ENCODE measurements at places on chromosomes 4 and X.

GRCh38 chrX:1011691-1012283 lies 200.7 kb downstream of the CRLF2 start:
- no peak overlapping the region for H3K4me3 ChIP-seq
- no peak for DNase-seq
- no peak overlapping the region for H3K27ac ChIP-seq
- H3K36me3 ChIP-seq = no peaks in the 10 kb centered on the region
- H3K27me3 ChIP-seq = peaks cover 6% of the 10 kb centered on the region
- no peaks in the 10 kb centered on the region for H3K4me1 ChIP-seq

DNA sequence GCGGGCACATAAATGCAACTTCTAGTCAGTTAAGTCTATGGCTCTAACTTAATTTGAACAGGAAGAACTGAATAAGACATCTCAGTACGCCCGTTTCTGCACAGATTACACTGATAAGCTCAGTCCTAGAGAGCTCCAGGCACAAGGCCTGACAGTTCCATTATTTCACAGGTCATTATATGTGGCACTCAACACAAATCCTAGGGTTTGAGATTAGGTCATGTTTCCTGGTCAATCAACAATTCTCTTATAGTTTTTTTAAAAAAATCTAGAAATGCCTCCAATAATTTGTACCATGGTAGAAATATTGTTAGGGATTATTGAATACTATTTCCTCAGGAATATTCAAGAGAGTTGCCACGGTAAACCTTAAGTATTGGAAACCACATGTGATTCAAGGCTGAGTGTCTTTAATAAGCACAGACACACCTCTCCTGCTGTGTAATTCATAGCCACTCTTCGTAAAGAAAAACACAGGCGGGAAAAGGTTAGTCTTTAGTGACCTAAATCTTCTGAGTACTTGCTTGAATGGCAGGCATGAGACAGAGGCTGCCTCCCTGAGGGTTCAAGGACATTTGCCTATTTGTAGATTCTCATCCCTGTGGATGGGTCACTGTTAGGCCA lies 342.9 kb upstream of the ADGRL3 start:
- DNase-seq = no peak
- H3K36me3 ChIP-seq = no peaks in the 10 kb centered on the region
- no peak overlapping the region for H3K27ac ChIP-seq
- no peaks in the 10 kb centered on the region for H3K4me1 ChIP-seq
- no peak overlapping the region for H3K4me3 ChIP-seq

DNA sequence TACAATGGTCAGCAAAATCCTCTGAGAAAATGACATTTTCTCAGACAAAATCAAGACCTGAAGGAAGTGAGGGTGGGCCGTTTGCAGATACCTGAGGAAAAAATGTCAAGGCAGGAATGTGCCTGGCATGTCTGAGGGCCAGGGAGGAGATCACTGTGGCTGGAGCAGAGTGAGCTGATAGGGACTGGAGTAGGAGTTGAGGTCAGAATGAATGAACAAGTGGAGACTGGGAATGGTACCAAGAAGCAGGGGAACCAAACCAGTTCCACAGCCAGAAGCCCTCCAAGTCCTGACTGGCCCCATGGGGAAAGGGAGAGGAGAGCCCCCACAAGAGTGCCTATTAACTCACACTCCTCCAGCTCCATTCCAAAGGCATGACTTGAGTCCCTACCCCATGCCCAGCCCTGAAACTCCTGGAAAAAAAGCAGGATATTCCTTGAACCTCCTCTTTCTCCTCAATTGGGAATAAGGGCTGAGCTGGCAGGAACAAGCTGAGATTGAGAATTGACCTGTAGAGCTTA lies 41.5 kb downstream of the STEEP1 start:
- no peak for DNase-seq
- no peaks in the 10 kb centered on the region for H3K4me1 ChIP-seq
- H3K36me3 ChIP-seq = no peaks in the 10 kb centered on the region
- H3K4me3 ChIP-seq = no peak overlapping the region

- no peak overlapping the region for H3K4me3 ChIP-seq
- H3K27ac ChIP-seq = no peak overlapping the region
- H3K4me1 ChIP-seq = peaks cover 40% of the 10 kb centered on the region
- H3K27me3 ChIP-seq = no peaks in the 10 kb centered on the region
- DNase-seq = peak; percentile 5
Measured at GRCh38 chrX:46686003-46686645, 72.8 kb downstream of the SLC9A7 start.

- H3K27ac ChIP-seq = no peak overlapping the region
- H3K36me3 ChIP-seq = no peaks in the 10 kb centered on the region
- H3K4me1 ChIP-seq = no peaks in the 10 kb centered on the region
- H3K27me3 ChIP-seq = no peaks in the 10 kb centered on the region
- no peak overlapping the region for H3K4me3 ChIP-seq
Measured at GRCh38 chr4:52241916-52242315, 190.8 kb downstream of the SPATA18 start.

DNA sequence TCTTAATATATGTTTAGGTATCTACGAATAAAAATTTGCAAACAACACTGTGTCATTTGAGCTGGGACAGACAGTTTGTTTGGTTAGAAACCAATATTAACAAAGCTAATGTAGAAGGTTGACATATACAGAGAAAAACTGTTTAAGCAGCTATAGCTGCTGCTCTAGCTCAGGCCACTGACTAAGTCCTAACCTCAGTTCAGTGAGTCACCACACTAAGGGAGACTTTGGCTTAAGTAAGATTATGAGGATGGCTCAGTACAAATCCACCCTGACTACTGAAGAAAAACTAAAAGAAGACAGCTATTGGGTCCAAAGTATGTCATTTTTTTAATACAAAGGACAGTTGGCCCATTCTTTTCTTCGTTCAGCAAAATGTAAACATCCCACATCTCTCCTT lies 717.3 kb upstream of the ACTRT1 start:
- no peaks in the 10 kb centered on the region for H3K27me3 ChIP-seq
- no peak overlapping the region for H3K4me3 ChIP-seq
- no peaks in the 10 kb centered on the region for H3K4me1 ChIP-seq
- no peak for DNase-seq
- H3K36me3 ChIP-seq = no peaks in the 10 kb centered on the region

- peaks cover 19% of the 10 kb centered on the region for H3K4me1 ChIP-seq
- peak; percentile 5 for DNase-seq
- H3K4me3 ChIP-seq = peak overlapping the region; percentile 76
- no peaks in the 10 kb centered on the region for H3K36me3 ChIP-seq
- H3K27me3 ChIP-seq = peaks cover 3% of the 10 kb centered on the region
- no peak overlapping the region for H3K27ac ChIP-seq
Measured at GRCh38 chr4:189202869-189203271, 737.8 kb upstream of the FRG1 start.

DNA sequence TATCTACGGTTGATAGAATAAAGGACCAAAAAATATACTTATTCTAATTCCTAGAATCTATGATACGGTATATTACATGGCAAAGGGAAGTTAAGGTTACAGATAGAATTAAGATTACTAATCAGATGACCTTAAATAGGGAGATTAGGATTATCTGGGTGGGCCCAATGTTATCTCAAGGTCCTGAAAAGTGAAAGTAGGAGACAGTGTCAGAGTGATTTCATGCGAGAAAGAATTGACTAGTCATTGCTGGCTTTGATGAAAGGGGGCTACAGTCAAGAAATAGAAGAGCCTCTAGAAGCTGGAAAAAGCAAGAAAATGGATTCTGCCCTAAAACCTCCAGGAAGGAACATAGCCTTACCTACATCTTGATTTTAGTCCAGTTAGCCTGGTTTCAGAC lies 176.9 kb upstream of the PPP1R2C start:
- H3K36me3 ChIP-seq = no peaks in the 10 kb centered on the region
- no peak for DNase-seq
- no peaks in the 10 kb centered on the region for H3K27me3 ChIP-seq
- no peak overlapping the region for H3K4me3 ChIP-seq

GRCh38 chr4:113941836-113942235 lies 37.6 kb downstream of the ARSJ start:
- no peaks in the 10 kb centered on the region for H3K27me3 ChIP-seq
- peaks cover 10% of the 10 kb centered on the region for H3K36me3 ChIP-seq
- H3K27ac ChIP-seq = peak overlapping the region; percentile 32
- H3K4me3 ChIP-seq = no peak overlapping the region
- no peak for DNase-seq
- H3K4me1 ChIP-seq = peaks cover 51% of the 10 kb centered on the region

- no peak overlapping the region for H3K27ac ChIP-seq
- no peak overlapping the region for H3K4me3 ChIP-seq
Measured at GRCh38 chrX:102008901-102009300, 77.1 kb upstream of the ZMAT1 start.

- H3K36me3 ChIP-seq = no peaks in the 10 kb centered on the region
- H3K4me3 ChIP-seq = no peak overlapping the region
- H3K27me3 ChIP-seq = no peaks in the 10 kb centered on the region
- H3K4me1 ChIP-seq = no peaks in the 10 kb centered on the region
- H3K27ac ChIP-seq = no peak overlapping the region
- no peak for DNase-seq
Measured at GRCh38 chrX:133332737-133333136, 82.6 kb downstream of the GPC4 start.

DNA sequence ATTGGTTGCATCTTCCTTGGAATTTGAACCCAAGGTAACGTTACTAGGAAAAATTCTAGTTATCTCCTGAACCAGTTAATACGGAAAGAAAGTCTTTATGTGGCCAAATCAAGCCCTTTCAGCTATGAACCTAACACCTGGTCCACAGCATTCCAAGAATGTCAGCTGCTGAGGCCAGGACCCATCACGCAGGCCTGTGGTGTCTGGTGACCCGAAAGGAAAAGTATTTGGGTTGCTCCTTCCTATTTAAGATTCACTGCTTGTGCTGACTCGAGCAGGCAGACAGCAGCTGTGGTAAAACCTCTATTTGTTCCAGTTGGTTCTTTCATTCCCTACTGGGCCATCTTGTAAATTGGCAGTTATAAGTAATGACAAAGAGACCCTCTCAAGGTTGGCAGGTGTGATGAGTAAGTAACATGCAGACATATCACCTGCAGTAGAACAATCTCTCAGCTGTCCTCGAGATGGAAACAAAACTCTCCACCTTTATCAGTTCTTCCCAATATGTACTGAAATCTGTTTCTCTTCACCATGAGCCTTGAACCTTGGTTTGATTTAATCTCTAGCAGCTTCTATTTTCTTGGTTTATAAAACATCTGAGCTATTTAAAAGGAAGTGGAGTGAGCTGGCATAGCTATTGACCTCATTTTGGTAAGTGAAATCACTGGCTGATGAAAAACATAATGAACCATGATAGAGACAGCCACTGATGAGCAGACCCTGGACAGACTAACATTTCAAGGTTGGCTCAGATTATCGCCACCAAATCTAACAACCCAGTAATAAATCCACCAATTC lies 182.1 kb upstream of the SMIM31 start:
- H3K4me1 ChIP-seq = no peaks in the 10 kb centered on the region
- no peaks in the 10 kb centered on the region for H3K27me3 ChIP-seq
- 0 out of 2 replicates have a peak, but pooled peaks cover 4% of the 10 kb centered on the region for H3K36me3 ChIP-seq
- no peak for DNase-seq

DNA sequence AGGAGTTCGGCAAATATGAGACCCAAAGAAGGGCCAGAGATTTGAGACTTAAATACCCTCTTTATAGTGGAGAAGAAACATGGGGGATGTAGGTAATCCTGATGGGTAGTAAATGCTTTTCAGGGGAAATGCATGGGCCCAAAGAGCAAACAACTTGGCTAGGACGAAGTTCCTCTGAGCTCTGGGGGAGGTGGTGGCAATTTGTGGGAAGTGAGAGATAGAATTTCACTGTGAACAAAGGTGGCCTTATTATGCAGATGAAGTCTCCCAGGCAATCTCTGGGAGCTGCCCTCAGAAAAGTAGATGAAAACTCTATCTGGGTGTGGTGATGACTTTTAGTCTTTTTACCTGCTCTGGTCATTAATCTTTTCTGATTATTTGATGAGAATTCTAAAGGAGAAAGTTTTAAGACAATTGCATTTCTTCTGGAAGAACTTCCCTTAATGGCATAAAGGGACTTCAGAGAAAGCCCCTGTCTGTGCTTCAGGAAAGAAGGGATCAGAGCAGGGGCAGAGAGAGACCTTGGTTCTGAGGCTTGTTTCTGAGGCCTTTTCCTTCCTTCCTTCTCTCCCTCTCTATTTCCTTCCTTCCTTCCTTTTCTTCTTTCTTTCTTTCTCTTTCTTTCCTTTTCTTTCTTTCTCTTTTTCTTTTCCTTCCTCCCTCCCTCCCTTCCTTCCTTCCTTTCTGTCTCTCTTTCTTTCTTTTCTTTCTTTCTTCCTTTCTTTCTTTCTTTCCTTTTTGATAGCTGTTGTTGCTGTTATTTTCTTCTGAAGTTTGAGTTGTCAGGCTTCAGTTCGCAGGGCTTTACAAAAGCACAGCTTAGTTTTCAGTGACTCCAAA lies 37.5 kb upstream of the MAOA start:
- no peak overlapping the region for H3K4me3 ChIP-seq
- no peak overlapping the region for H3K27ac ChIP-seq
- H3K27me3 ChIP-seq = peaks cover 1% of the 10 kb centered on the region

DNA sequence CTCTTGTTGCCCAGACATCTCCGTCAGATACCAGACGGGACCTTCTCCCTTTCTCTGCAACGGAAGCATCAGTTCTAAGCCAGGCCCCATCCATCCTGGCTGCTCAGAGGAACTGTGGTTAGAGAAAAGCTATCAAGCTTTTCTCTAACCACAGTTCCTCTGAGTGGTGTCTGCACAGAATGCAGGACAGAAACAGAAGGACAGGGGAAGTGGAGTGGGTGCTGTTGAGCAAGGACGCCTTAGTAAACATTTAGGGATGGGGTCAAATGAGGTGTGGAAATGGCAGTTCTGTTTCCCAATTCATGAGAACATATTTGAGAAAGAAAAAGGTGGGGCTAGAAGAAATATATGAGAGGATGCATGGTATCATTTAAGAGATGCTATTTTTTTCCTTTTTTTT lies 283.8 kb downstream of the CRLF2 start:
- no peaks in the 10 kb centered on the region for H3K27me3 ChIP-seq
- no peak for DNase-seq
- H3K4me1 ChIP-seq = no peaks in the 10 kb centered on the region
- H3K27ac ChIP-seq = no peak overlapping the region
- no peaks in the 10 kb centered on the region for H3K36me3 ChIP-seq
- H3K4me3 ChIP-seq = no peak overlapping the region

- no peak overlapping the region for H3K27ac ChIP-seq
- no peak overlapping the region for H3K4me3 ChIP-seq
- H3K36me3 ChIP-seq = peaks cover 7% of the 10 kb centered on the region
Measured at GRCh38 chr4:4377732-4378460, 9.0 kb upstream of the NSG1 start.
